Muscle of arm (tissue), 14 donors: ENCODE measurements at places on chromosomes 5 and 9.

GRCh38 chr5:151063142-151063989 is 17.5 kb downstream of the TNIP1 start:
- DNase-seq = peak; percentile 42

DNA sequence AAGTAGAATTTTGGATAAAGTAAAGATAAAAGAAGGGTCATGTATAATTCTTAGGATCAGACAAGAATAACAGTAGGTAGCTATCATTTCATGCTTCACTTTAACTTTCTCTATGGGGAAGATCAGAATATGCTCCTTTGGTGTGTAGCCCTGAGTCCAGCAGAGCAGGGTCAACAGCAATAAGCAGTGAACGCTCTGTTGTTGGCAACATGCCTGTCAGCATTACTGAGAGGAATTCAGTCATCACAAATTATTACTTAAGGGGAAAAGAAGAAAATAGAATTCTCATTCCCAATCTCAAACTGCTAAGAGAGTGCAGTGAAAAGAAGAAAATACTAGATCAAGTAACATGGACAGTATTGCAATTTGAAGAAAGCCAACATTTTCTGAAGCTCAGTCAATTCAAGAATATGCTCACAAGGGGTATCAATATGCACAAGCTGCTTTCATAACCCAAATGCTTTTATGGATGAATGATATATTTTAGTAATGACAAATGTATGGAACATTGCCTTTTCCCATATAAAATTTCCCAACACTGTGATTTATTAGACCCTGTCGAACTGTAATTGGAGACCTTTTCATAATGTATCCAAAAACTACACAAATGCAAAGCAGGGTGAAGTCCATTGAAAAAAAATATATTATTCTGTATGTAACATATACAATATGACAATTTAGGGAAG is 1359.4 kb downstream of the EFNA5 start:
- DNase-seq = peak; percentile 31

DNA sequence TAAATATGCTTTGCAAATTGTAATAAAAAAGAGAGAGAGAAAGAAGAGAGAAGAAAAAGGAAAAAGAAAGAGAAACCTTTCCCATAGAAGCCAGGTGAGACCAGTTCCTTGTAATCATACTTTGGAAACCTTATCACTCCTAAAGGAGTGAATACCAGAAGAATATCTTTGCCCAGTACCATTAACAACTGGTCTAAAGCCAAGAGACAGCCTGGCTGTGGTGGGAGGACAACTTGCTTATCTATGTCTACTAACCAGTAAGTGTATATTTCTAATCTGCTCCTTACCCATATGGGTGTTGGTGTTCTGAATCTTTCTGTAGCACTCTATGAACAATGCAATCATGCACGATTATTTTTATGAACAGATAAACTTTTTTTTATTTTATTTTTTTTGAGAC is 10.5 kb upstream of the TXN start:
- DNase-seq = no peak

- no peak for DNase-seq
Measured at GRCh38 chr9:83765376-83765775, 52.2 kb downstream of the GKAP1 start.

DNA sequence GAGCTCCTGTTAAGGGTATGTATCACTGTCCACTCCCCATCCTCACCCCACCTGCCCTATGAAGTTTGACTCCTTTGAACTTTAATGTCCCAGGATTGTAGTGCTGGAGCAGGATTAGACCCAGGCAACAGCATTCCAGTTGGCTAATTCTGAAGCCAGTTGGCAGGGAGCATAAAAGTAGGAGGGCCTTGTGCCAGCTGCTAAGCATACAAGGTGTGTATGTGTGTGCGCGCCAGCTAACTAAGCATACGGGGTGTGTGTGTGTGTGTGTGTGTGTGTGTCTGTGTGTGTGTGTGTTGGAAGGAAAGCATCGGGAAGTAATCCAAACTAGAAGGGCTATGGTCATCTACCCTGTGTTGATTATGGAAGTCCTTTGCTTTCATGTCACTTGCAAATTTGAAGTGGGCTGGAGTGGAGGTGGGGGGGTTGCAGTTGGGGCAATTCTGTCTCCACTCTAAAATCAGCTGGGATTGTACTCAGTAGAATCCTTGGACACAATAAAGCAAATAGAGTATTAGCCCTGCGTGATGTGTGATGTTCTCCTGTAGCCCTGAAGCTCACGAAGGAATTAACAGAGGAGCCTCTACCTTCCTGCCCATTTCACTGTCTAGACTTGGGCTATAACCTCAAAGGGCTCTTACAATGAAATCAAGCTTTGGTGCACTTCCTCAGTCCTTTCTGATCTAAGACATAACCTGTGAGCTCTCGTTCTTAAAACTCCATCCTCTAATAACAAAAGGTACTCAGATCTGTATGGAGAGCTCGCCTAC is 26.9 kb downstream of the HMGCR start:
- no peak for DNase-seq

GRCh38 chr9:13993632-13994185 is 320.2 kb downstream of the NFIB start:
- peak; percentile 48 for DNase-seq

DNA sequence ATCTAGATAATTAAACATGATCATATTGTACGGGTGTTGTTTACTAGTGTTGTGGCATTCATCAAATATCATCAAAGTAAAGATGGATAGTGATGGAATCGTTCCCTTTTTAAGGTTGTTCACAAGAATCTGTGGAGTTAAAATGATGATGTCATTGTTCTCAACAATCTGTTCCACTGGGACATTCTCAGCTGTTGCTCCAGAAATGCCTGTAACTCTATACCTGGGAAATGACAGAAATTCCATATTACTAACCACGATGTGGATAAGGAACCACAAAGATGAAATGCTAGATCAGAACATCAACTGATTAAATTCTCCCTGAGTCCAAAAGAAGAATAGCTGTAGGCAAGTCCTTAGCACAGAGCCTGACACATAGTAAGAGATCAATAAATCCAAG is 38.0 kb downstream of the RIGI start:
- no peak for DNase-seq

- DNase-seq = no peak
Measured at GRCh38 chr5:58236498-58236897, 223.4 kb downstream of the PLK2 start.

DNA sequence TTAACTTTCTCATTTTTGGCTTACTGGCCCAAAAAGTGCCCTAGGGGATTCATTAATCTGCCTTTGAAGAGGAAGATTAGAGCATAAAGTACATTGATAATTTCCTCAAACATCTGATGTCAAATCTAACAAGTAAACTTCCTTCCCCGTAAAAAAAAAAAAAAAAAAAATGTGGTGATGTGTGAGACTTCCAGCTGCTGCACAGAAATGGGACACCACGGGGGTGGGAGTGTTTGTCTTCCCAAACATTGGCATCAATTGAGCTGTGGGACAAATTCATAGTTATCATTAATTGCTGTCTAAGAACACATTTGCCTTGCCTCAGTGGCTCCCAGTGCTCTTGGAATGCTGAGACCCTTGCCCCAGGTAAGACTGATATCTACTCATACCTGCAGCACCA is 149.6 kb downstream of the ADAMTS12 start:
- no peak for DNase-seq

GRCh38 chr9:37953206-37953774 is 49.4 kb upstream of the SLC25A51 start:
- no peak for DNase-seq

GRCh38 chr9:14690948-14691730 is 2.1 kb downstream of the ZDHHC21 start:
- DNase-seq = no peak

- no peak for DNase-seq
Measured at GRCh38 chr5:34672196-34672595, 16.1 kb downstream of the RAI14 start.

DNA sequence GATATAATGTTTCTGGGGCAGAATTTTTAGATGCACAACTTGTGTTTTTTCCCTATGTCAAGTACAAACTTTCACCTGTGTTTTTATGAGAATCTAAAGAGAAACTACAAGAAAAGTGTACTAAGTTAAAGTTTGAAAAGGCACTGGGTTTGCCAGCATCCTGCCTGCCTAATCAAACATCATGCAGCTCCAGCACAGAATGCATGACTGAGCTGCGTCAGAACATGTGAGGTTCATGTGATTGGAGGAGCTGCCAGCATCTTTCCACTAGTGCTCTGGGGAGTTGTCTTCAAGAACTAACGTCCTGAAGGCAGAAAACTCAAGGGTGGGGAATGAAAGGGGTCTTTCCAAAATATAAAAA is 46.1 kb upstream of the RIC1 start:
- DNase-seq = no peak

GRCh38 chr9:97487861-97488260 is 13.6 kb upstream of the TMOD1 start:
- no peak for DNase-seq

DNA sequence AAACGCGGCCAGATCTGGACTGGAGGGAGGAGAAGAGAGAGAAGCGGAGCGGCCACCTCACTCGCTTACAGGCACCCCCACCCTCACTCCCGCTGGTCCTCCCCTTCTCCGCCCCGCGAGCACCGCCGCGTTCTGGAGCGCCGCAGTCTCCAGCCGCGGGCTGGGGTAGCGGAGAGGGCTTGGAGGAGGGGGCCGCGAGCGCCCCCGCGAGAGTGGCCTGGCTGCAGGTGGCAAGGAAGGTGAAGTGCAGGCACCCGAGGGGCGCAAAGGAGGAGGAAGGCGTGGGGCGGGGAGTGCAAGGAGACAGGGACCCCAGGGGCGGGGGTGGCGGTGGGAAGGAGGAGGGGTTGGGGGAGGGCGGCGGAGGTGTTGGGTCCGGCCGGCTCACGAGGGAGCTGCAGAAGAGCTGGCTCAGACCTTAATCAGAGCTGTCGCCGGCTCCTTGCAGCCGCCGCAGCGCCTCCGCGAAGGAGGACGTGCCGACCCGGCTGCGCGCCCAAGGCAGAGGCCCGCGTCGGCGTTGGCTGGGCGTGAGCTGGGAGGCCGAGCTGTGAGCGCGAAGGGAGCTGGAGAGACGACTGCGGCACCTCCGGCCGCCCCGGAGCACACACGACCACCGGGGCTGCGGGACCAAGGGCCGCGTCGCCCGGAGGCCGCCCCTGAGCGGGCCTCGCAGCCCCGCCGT is at the start of gene DMRT3:
Gene DMRT3, plus strand, starts transcription at position 398 of the 685 bp plus-strand sequence. CDS start 347 bp downstream, outside the sequence.
- no peak for DNase-seq

DNA sequence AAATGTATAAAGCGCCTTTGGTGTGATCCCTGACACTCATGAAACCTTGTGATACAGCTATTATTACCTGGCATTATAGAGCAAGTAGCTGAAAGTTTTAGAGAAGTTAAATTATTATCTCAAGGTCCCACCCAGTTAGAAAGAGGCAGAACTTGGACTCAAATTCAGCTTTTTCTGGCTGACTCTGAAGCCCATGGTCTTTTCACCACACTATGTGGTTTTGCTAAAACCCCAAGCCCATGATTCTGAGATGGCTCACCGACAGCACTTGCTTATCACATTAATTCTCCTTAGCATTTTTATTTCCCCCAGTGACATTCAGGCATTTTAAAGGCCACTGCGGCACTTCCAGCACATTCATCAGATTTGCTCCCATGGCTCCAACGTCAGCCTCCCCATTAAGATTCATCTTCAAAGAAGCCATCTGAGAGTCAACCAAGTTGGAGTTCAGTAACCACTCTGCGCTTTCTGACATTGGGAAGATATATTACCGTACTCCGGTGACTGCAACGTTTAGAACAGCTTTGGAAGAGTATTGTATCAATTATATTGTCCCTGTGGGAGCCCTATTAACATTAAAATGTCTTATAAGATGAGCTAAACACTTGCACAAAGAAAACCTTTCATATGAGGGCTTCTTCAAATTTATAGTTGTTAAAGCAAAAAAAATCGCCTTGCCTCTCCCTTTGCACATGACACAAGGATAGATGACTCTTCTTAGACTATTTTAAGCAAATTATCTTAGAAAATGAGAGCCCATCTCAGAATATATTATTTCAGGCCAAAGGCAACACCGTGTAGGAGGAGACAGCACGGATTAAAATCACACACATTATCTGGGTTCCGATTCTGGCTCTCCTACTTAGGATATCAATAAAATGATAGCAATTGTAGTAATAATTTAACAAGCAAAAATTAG is 638.1 kb downstream of the ACTL7B start:
- no peak for DNase-seq

DNA sequence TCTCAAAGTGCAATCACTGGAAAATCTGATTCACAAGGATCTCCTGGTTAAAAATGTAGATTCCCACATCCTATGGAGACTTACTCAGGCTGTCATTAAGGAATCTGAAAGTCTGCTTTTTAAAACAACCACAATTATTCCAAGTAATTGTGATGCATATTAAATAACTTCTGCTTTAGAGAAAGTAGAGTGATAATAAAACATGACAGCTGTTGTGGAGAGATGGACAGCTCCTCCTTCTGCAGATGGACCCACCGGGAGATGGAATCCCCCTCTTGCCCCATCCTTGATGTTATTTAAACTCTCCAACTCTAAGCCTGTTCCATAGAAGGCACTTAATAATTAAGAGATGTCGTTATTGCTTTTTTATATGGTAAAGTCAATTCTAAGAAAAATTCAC is 802.2 kb downstream of the CDH12 start:
- DNase-seq = no peak

GRCh38 chr5:113742176-113742575 is 228.7 kb downstream of the YTHDC2 start:
- DNase-seq = no peak

GRCh38 chr5:41794471-41794870 is 75.8 kb downstream of the OXCT1 start:
- DNase-seq = peak; percentile 53
